Kidney epithelial cell (primary cell): ENCODE measurements at places on chromosomes 16 and 17. TPM values are rescaled to one million over a fixed set of nuclear protein-coding genes. Genes with fewer than 3 reads are reported as not detected.

DNA sequence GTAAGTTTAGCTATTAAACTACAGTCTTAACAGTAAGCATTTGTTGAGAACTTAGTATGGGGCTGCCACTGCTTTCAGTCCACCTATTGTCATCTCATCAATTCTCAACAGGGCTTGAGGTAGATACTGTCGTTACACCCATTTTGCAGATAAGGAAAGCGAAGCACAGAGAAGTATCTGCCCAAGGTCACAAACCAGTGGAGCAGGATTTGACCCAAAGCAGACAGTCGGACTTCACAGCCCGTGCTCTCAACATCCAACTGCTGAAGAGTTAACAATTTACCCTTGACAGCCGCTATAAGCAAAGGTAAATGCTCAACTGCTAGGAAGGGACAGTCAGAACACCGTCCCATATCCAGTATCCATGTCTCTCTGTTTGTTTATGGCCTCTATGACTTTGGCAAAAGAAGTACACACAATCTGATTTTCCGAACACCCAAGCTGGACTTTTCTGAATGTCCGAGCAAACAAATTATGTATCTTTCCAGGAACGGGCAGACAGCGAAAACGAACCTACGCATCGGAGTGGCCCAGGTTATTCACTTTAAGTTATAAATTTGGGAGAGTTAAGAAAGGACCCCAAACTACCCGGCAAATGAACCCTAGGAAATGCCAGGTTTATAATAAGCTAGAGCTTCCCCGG, 1.2 kb downstream of the SIAH1 start:
- DNase-seq: no peak

- DNase-seq: no peak
Measured at GRCh38 chr16:59459806-59460205, 725.7 kb upstream of the GOT2 start.

DNA sequence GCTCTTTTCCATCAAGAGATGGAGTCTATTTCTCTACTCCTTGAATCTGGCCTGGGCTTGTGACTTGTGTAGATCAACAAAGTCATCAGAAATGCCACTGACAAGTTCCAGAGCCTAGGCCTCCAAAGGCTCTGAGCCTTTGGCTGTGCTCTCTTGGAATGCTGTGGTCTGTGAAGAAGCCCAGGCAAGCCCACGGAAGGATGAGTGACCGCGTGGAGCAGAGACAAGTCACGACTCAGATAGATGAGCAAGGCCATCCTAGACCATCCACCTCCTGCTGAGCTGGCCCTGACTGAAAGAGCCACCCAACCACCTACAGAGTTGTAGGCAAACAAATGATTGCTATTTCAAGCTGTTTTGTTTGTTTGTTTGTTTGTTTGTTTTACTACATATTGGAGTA, 11.6 kb upstream of the ICAM2 start:
- DNase-seq: no peak

DNA sequence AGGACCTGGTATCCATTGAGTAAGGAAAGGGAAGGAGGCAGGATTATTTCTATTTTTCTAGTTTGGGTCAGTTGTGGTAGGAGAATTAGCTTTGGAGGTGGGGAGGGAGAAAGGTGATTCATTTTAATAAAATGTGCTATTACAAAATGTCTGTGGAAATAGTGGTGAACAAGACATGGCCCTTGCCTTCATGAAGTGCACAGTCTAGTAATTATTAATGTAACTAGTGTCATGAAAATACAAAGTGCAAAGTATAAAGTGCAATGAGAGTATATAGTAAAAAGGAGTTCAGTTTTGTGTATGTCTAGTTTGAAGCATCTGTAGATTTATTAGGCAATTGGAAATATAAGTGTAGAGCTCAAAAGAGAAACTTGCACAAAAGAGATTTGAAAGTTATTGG, 11.9 kb downstream of the NFATC3 start:
- no peak for DNase-seq

MSLN gene
- total RNA-seq: 8.6 and 14.2 TPM in 2 replicates

KRT12 gene
- not detected in 2 replicates for total RNA-seq
